Fibroblast of the conjunctiva (primary cell): ENCODE measurements at places on chromosomes 3 and 15.

- DNase-seq = no peak
These were observed 64.1 kb downstream of the AAGAB start for GRCh38 chr15:67190326-67190725.

DNA sequence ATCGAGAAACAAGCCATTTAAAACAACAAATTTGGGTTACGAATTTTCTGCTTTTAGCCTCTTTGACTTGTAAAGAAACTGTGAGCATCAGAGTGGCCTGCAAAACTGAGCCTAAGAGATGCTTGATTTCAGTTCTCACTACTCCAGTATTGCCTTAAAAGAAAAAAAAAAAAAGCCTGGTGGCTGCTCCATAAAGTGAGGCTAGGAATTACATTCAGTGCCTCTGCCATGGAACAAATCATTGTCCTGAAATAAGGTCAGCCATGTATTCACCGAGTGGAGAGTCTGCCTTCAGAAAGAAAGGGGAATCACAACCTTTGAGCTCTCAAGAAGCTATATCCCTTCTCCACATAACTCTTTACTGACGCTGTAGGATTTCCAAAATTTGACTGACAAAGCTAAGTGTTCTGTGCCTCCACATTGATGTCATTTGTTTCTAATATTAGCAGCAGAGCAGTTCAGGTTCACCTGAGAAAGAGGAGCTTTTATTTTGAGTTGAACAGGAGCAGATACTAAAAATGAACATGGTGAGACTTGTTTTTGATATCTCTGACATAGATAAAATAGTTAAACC lies 137.3 kb downstream of the SSR3 start:
- no peak for DNase-seq

DNA sequence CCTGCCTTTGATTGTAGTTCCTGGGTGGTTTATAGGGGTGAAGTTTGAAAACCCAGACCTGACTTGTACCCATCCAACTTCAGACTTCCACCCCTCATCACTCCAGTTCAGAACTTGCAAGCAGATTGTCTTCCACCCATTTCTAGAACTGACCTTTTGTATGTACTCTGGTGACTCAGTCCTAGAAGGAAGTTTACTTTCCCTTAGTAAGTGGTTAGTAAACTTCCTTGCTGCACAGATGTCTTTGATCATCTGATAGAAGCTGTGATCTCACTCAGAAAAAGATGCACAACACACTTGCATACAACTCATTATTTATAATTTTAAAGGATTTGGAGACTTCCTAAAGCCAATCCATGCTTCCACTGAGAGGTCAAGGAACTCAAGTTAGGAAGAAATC lies 368.0 kb downstream of the MFSD1 start:
- peak; percentile 43 for DNase-seq

GRCh38 chr3:107892955-107893624 lies 197.7 kb downstream of the CD47 start:
- DNase-seq = no peak

GRCh38 chr3:149247008-149247710 lies 25.5 kb upstream of the CP start:
- no peak for DNase-seq

DNA sequence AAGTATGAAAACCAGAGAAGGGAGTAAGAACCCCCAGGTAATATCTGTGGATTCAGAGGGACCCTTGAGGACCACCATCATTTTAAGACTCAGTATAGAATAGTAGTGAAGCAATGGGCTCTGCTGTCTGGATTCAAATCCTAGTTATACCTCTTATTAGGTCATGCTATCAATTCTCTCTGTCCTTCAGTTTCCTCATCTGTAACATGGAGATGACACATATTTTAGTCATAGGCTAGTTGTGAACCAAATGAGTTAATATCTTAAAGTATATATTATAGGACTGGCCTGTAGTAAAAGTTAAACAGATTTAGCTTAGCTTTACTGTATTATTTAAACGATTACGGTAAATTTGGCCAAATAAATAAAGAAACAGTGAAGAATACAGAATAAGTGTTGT lies 177.3 kb upstream of the GOLIM4 start:
- DNase-seq = no peak

- DNase-seq = no peak
These were observed 18.5 kb downstream of the PIK3CA start for GRCh38 chr3:179166561-179167201.

DNA sequence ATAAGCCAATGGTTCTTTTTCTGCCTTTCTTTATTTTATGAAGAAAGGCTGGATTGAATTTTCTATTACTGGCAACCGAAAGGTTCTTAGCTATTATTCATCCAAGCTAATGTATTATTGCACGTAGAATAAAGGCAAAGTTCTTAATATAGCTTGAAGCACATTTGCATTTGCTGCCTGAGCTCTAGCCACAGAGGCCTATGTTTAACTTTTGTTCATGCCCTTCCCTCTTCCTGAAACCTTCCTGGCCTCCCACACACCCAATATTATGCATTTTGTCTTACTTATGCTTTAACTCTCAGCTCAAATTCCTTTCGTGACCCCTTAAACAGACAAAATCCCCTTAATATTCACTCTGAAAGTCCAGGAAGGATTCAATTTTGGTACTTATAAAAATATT lies 71.0 kb upstream of the ZNF280D start:
- DNase-seq = no peak

DNA sequence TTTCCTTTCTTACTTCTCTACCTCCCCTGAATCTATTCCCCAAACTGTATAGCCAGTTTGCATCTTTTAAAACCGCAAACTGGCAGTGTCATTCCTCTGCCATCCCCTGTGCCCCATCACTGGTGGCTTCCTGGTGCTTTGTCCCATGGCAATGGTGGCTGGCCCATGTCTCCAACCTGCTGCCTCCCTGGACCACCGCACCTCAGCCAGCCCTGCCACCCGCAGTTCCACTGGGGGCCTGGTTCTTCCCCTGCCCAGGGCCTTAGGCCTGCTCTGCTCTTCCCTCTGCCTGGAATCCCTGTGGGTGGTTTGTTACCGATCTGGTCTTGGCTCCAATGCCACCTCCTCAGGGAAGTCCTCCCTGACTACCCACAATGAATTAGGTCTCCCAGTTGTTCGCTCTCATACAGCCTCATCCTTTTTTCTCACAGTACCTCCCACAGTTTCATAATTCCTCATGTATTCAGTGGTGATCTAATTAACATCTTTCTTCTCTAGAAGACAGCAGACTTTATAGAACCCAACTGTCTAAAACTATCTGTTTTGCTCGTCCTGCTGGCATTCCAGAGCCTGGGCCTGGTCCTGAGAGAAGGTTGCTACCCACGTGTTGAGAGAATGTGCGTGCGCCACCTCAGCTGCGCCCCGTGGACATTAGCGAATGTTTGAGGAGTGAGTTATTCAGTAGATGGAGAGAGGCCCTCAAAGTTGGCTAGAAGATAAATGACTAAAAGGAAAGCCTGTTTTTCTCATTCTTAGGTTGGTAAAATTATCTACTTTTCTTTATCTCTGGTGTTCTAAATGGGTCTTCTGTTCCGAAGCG lies 130.1 kb downstream of the DNAJB8 start:
- DNase-seq = no peak

DNA sequence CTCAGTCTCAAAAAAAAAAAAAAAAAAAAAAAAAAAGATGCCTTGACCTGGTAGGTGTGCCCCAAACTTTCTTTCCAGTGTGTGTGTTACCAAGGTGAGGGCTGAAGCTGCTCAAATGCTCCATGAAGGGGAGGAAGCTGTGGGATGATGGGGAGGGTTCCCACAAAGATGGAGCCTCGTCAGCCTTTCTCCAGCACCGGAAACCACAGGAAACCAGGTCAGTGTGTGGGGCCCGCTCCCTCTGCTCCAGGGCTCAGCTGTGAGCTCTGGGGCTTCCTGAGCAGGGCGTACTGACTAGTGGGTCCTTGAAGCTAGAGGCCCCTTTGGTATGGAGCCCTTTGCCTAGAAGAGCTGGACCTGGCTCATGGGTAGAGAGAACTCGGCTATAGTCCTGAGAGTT lies 681 bp upstream of the IL17RE start:
- no peak for DNase-seq

GRCh38 chr3:188390343-188390718 lies 236.4 kb downstream of the LPP start:
- no peak for DNase-seq

GRCh38 chr15:84904419-84904818 lies 20.0 kb downstream of the SLC28A1 start:
- DNase-seq = no peak

DNA sequence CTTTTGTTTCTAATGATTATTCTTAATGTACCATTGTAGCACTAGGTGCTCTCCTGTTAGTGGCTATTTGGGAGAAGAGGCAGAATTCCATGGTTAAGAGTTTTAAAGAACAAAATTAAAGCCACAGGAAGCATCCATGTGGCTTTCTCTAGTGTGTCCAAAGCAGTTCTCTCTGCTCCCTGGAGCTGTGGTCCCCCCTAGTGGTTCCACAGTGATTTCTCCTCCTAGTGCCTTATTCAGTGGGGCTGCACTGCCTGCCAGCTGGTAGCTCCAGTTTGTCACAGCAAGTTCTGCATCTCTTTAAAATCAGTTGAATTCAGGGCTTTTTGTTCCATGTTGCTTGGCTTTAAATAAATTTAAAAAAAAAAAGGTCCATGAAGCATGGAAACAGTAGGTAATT lies 39.6 kb upstream of the FAM98B start:
- peak; percentile 56 for DNase-seq

DNA sequence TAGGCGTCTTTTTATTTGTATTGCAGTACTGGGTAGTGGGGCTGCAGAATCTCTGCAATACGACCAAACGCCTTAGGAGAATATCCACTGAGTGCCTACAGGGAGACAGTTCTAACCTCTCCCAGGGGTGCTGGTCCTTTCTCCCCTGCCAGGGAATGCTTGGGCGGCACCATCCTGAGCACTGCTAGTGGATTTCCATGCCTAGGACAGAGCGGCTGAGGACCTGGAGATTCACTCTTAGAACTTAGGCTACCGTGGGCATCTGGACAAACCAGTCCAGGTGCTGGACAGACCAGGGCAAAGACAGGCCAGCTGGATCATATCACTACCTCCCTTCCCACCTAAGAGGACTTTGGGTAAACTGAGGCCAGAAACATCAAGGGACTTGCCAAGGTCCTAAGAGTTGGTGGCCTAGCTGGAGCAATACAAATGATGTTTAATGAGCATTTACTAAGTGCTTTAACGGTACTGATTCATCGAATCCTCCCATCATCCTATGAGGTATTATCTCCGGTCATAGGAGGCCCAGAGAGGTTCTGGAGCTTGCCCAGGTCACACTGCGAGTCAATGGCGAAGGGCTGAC lies 902 bp downstream of the TMEM44 start:
- DNase-seq = no peak

- DNase-seq = no peak
These were observed 6.0 kb downstream of the CCDC80 start for GRCh38 chr3:112634786-112635541.

- DNase-seq = no peak
These were observed 191.2 kb downstream of the PLCL2 start for GRCh38 chr3:17075907-17076306.

DNA sequence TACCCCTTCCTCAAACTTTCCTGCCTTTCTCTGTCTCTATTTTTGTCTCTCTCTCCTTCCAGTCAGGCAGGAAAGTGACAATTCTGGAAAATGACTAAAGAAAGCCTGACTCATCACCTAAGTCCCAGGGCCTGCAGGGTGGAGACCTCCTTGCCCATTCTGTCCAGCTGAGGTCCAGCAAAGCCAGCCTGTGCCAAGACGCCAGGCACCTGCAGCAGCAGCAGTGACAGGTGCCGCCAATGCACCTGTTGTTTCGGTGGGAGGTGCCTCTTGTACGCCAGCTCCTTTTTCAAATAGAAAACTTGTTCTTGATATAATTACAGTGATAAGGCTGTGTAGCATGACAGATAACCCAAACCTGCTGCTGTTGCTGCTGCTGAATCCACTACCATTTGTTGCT lies 501.3 kb downstream of the NTRK3 start:
- DNase-seq = no peak

DNA sequence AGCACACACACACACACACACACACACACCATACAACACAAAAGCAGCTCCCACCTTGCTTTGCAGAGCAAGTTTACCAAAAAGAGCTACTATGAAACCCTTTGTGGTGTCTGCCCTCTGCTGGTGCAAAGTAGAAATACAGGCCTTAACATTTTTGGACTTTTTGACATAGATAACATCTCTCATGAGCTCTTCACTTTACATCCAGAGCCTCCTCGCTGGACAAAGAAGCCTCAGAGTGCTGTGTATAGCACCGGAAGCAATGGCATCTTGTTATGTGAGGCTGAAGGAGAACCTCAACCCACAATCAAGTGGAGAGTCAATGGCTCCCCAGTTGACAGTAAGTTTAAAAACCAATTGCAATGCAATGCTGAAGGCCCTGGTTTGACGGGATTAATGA lies 157.9 kb downstream of the CHL1 start:
- DNase-seq = peak; percentile 20

GRCh38 chr3:167882057-167882667 lies 146.6 kb downstream of the SERPINI1 start:
- DNase-seq = peak; percentile 62

- peak; percentile 22 for DNase-seq
These were observed 4.1 kb upstream of the RARB start for GRCh38 chr3:25423780-25424588.

DNA sequence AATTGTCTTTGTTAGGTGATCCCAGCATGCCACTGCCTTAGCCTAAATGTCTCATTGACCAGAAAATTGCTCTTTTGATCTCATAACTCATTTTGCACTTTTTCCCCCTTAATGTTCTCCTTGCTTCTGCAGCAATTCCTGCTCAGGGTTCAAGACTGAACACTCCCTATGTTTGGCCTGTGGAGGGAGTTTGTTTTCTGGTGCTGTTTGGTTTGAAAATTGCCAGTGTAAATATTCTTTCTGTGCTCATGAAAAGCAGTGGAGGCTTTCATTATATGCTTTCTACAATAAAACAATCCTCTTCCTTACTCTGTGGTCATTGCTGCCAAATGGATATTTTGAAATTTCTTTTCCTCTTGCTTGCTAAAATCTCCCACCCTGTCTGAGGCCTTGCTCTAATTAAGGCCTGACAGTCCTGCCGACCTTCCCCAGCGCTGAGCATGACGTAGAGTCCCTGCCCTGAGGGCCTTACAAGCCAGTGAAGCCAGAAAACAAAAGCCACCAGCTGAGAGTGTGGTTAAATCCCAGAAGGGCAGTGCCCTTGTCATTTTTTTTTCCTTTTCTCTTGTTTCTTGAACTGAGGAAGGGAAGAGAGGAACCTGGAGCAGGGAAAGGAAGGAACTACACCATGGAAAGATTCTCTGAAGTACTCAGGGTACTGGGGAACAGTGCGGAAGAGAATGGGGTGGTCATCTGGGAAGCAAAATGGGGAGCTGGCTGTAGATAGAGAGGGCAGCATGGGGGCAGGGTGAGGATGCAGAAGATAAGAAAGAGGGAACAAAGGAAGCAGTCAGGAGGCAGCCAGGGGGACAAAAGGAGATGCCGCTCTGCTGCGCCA lies 24.8 kb downstream of the ZBTB38 start:
- no peak for DNase-seq

DNA sequence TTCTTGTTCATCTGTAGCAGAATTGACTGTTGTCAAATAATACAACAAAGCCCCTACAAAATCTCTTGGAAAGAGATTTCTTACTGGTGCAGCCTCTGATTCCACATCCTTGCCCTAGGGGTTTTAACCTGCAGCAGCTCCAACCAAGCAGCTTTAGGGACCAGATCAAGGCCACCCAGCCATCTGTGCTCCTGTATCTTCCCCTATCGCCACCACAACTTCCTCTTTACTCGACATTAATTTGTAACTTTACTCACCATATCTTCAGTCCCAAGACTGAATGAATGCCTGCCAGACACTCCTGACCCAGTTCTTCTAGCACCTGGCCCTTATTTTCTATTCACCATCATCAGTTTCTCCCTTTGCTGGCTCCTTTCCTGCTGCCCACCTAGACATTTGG lies 156.6 kb upstream of the IL12A start:
- no peak for DNase-seq

- no peak for DNase-seq
These were observed 408.1 kb upstream of the ZNF385D start for GRCh38 chr3:22159004-22159695.

- no peak for DNase-seq
These were observed 810.9 kb downstream of the NSUN3 start for GRCh38 chr3:94873751-94874150.
